Activated CD8-positive, alpha-beta T cell treated with anti-CD3 and anti-CD28 coated beads for 36 hours (primary cell): ENCODE measurements at places on chromosomes 3 and 15. TPM values are rescaled to one million over a fixed set of nuclear protein-coding genes. Genes with fewer than 3 reads are reported as not detected.

DNA sequence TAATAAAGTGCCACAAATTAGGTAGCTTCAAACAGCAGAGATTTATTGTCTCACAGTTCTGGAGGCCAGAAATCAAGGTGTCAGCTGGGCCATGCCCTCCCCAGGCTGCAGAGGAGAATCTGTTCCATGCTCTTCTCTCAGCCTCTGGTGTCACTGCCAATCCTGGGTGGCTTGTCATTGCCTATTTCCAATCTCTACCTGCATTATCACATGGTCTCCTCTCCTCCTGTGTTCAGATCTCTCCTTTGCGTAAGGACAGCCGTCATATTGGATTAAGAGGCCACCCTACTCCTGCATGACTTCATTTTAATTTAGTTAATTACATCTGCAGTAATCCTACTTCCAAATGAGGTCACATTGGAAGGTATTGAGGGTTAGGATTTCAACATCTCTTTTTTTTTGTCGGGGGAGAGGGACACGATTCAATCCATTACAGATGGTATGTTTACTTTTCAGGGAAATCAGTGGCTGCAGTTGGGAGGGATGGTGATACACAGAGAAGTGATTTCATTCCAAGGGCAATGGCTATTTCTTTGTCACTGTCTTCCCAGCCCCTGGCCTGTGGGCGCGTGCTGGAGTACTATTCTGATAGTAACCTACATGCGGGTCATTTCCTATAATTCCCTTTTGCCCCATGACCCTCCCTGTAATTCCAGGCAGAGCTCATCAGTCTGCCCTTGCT lies 169.4 kb downstream of the MINAR1 start:
- DNase-seq, result no peak

Gene RASSF1
- 76.5 TPM for total RNA-seq

- DNase-seq, result peak; percentile 44
Measured at GRCh38 chr3:155554777-155555451, 190.0 kb downstream of the PLCH1 start.

Gene CMTM8
- total RNA-seq, result 6.4 TPM

Gene C3orf18
- total RNA-seq, result 41.3 TPM

Gene TLR9
- total RNA-seq, result 2.0 TPM

GRCh38 chr3:27840807-27841594 lies 118.9 kb upstream of the EOMES start:
- DNase-seq, result no peak

DNA sequence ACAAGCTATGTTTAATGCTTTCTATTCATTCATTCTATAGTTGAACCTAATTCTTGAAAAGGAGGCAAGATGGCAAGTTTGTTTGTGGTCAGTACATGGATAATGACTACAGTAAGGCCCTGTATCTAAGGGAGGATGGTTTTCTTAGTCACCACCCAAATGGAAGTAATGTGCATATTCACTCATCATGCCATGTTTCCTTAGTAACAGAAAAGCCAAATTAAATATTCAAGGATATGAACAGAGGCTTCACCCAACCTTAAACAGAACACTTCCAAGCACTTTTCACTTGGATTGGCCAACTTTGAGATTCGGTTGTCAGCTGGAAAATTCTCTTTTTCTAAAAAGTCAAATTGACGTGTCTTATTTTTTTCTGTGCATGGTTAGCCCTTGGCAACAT lies 805.3 kb upstream of the LMCD1 start:
- DNase-seq, result no peak

- no peak for DNase-seq
Measured at GRCh38 chr3:71510510-71510909, 73.0 kb downstream of the FOXP1 start.

- DNase-seq, result peak; percentile 91
Measured at GRCh38 chr15:69713726-69714559, 261.3 kb downstream of the RPLP1 start.

DNA sequence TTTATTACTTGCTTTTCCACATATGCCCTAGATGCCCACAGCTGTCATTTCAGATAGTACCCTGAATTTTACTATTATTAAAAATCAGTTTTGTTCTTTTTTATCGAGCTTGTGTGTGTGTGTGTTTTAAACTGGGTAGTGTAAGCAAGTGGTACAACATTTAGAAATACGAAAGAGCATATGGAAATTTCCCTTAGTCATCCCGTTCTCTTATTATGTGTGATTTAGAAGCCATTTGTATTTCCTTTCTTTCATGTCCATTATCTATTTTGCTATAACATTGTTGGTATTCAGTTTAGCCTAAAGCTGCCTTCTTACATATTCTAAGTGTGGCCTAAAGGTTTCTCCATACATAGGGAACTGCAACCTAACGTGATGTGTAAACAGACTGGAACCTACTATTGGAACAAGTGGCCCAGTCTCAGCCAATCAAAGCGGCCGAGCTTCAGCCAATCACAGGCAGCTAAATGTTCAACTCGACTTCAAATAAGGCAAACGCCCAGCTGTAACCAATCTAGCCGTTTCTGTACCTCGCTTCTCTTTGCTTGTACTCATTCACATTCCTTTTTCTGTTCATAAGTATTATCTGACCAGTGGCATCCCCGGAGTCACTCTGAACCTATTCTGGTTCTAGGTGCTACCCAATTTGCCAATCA lies 14.7 kb upstream of the SYN2 start:
- no peak for DNase-seq

Gene C3orf80
- 0.13 TPM for total RNA-seq

DNA sequence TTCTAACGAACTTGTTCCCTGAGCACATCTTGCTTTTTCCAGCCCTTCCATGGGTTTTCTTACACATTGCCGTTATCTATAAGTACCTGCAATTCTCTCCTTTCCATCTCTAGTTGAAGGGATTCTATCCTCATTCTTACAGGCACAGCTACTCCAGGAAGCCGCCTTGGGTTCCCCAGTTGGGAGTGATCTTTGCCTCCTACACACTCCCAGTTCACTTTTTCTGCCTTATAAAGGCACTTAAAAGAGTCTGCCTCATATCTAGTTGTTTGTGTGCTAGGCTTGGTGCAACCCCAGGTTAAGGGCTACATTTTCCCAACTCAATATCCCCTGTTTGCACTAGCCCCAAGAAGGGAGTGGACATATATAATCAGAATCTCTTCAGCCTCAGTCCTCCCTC lies 44.0 kb upstream of the IREB2 start:
- no peak for DNase-seq

- DNase-seq, result no peak
Measured at GRCh38 chr3:60399861-60400845, 851.1 kb downstream of the FHIT start.

Gene RHOV
- 0.41 TPM for total RNA-seq

GRCh38 chr3:122067214-122067550 lies 12.0 kb downstream of the CD86 start:
- DNase-seq, result no peak

- no peak for DNase-seq
Measured at GRCh38 chr3:178623666-178624255, 87.5 kb downstream of the KCNMB2 start.

DNA sequence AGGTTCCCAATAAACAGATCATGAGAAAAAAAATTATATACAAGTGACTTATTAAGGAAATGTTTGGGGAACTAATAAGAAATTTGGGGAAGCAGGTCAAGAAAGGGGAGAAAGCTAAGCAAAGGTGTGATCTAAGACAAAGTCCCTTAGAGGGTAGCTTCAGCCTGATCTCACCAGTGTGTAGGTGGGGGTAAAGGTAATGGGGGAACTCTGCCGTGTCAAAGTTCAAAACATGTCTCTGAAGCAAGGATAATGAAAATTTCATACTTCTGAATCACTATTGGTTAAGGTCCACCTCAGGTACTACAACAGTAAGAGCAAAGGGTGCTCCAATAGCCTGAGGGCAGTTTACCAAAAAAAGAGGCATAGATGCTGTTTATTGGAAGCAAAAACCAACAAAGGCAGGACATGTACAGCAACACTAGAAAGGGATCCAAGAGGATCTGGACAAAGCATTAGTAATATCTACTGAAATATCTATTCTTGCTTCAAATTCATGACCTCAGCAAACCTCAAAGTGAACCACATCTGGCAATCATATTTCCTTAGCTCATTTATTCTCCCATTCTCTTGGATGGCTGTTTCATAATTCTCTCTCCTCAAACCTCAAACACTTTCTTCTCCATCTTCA lies 6.9 kb downstream of the ACAD11 start:
- DNase-seq, result no peak

DNA sequence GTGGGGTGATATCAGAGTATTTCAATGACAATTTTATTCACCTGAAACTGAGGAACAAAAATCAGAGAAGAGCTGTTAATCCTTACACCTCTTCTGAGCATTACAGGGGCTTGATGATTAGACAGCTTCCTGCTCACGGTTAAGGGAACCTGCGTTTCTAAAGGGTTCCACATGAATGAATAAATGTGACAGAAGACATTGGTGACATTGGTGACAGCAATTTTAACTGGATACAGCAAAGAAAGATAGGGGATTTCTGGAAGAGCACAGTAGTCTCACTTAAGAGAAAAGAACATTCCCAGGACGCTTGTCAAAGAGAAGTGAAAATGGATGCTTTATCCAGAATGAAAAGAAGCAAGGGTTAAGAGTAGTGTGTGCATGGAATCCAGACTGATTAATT lies 235.9 kb upstream of the CNTN3 start:
- no peak for DNase-seq

Gene PLA2G4B
- total RNA-seq, result 4.2 TPM

- peak; percentile 43 for DNase-seq
Measured at GRCh38 chr15:60969658-60970057, 259.4 kb downstream of the RORA start.

Gene ZNF80
- 2.3 TPM for total RNA-seq

Gene RAD51
- 66.5 TPM for total RNA-seq

DNA sequence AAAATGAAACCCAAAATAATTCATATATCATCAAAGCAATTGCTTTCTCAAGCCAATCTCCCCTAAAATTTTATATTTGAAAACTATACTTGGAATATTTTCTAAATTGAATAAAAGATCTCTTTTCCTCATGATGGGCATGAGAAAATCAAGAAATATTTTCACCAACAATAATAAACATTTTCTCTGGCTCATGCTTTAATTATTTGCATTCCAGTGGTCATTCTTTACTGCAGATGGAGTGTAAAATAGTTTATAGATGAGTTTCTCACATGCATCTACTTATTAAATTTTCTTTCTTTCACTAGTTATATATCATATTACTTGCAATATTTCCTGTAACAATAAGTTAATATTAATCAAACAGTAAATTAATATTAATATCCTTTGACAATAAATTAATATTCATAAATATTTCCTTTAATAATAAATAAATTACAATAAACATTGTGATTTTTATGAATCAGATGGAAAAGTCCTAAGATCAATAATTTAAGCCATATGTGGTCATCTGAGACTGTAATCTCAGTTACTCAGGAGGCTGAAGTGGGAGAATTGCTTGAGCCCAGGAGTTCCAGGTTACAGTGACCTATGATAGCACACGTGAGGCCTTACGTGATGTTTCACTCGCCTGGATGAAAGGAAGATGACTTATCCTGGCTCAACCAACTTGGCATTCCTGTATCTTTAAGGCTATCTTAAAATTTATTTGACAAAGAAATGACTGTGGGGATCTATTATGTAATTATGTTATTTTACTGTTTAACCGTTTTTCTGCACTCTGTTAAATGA lies 958.8 kb downstream of the ZPLD1 start:
- no peak for DNase-seq
